ENCODE measurements at places on chromosomes 4 and X. TPM values are rescaled to one million over a fixed set of nuclear protein-coding genes. Genes with fewer than 3 reads are reported as not detected.
A peak's percentile ranks its signal among the peaks of the same experiment; 100 is the strongest.

DNA sequence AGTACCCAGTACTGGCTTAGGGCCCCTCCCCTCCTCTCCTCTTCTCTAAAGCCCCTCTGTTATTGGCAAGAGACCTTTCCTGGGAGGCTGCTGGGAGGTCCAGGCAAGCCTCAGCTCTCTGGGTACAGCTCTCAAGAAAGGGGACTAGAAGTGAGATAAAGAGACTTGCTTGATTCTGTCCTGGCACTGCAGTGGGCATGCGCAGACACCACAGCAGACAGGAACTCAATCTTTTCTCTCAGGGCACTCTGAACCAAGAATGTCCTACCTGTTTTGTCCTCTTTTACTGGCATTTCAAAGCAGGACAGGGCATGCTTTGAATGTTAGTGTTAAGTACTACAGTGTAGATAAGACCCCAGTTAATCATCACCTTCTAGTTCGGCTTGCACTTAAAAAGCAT, 74.9 kb downstream of the NYX start:
- H3K27ac ChIP-seq: no peak overlapping the region
- peaks cover 2% of the 10 kb centered on the region for H3K4me1 ChIP-seq
- no peaks in the 10 kb centered on the region for H3K36me3 ChIP-seq
- DNase-seq: no peak
- no peaks in the 10 kb centered on the region for H3K27me3 ChIP-seq
- H3K4me3 ChIP-seq: no peak overlapping the region

GRCh38 chrX:70445951-70446350, 1.3 kb downstream of the DLG3 start:
- no peak for DNase-seq
- H3K27ac ChIP-seq: no peak overlapping the region
- H3K27me3 ChIP-seq: peaks cover 17% of the 10 kb centered on the region
- no peaks in the 10 kb centered on the region for H3K36me3 ChIP-seq

DNA sequence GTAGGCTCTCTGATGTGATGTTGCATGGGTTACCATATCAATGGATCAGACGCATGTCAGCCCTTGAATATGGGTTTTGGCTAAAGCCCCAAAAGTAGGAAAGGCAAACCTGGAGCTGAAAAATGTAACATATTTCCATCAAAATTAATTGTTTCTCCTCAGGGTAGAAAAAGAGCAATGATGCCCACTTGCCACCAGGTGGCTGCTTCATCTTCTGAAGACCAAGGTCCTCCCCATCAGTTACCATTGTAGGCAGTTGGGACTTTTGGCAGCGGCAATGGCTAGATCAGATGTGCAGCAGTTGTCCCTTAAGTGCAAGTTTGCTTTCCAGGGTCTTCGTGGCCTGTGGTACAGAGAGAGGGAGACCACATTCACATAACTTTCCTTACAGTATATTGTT, 118.2 kb downstream of the NAF1 start:
- no peak overlapping the region for H3K27ac ChIP-seq
- DNase-seq: no peak
- no peaks in the 10 kb centered on the region for H3K4me1 ChIP-seq
- no peaks in the 10 kb centered on the region for H3K36me3 ChIP-seq
- no peak overlapping the region for H3K4me3 ChIP-seq
- H3K27me3 ChIP-seq: no peaks in the 10 kb centered on the region

GRCh38 chrX:40120838-40121580, 23.3 kb upstream of the BCOR start:
- no peak overlapping the region for H3K27ac ChIP-seq
- no peak overlapping the region for H3K4me3 ChIP-seq
- no peaks in the 10 kb centered on the region for H3K27me3 ChIP-seq
- no peaks in the 10 kb centered on the region for H3K4me1 ChIP-seq
- DNase-seq: no peak

The DMP1 gene
- total RNA-seq: not detected

- H3K27ac ChIP-seq: peak overlapping the region; percentile 86
- peaks cover 8% of the 10 kb centered on the region for H3K4me1 ChIP-seq
- DNase-seq: no peak
- peak overlapping the region; percentile 73 for H3K4me3 ChIP-seq
- H3K36me3 ChIP-seq: no peaks in the 10 kb centered on the region
Measured at GRCh38 chrX:149505671-149506070, 565 bp upstream of the IDS start.

- no peaks in the 10 kb centered on the region for H3K27me3 ChIP-seq
- no peak for DNase-seq
- H3K4me1 ChIP-seq: peaks cover 11% of the 10 kb centered on the region
- peak overlapping the region; percentile 7 for H3K27ac ChIP-seq
Measured at GRCh38 chr4:123806056-123806455, 409.5 kb downstream of the SPRY1 start.

The MID1IP1 gene
- total RNA-seq: 121 TPM

DNA sequence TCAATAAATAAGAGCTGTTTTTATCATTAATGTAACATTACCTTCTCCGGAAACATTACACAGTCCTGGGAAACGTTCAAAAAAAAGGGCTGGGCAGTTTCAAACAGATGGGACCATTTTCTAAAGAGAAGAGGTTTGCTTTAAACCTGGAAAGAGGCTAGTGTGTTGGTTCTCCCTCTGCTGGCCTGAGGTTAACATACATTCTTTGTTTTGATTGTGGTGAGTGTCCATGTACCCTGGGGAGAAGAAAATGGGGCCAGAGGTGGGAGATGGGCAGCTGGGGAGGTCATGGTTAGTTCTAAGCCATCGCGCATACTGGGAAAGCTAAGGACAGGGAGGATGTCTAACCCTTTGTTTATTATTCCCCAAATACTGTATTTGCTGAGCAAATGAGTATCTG, 194.7 kb downstream of the CPEB2 start:
- H3K4me3 ChIP-seq: no peak overlapping the region
- H3K4me1 ChIP-seq: no peaks in the 10 kb centered on the region
- no peaks in the 10 kb centered on the region for H3K27me3 ChIP-seq
- no peak for DNase-seq
- H3K36me3 ChIP-seq: no peaks in the 10 kb centered on the region

- no peak overlapping the region for H3K4me3 ChIP-seq
- no peak for DNase-seq
- H3K36me3 ChIP-seq: no peaks in the 10 kb centered on the region
- H3K27me3 ChIP-seq: no peaks in the 10 kb centered on the region
Measured at GRCh38 chr4:160372390-160372789, 1269.5 kb downstream of the RAPGEF2 start.

The SSX3 gene
- not detected for total RNA-seq

- H3K4me1 ChIP-seq: no peaks in the 10 kb centered on the region
- H3K36me3 ChIP-seq: no peaks in the 10 kb centered on the region
- no peak for DNase-seq
Measured at GRCh38 chr4:81421346-81422218, 50.1 kb downstream of the RASGEF1B start.

DNA sequence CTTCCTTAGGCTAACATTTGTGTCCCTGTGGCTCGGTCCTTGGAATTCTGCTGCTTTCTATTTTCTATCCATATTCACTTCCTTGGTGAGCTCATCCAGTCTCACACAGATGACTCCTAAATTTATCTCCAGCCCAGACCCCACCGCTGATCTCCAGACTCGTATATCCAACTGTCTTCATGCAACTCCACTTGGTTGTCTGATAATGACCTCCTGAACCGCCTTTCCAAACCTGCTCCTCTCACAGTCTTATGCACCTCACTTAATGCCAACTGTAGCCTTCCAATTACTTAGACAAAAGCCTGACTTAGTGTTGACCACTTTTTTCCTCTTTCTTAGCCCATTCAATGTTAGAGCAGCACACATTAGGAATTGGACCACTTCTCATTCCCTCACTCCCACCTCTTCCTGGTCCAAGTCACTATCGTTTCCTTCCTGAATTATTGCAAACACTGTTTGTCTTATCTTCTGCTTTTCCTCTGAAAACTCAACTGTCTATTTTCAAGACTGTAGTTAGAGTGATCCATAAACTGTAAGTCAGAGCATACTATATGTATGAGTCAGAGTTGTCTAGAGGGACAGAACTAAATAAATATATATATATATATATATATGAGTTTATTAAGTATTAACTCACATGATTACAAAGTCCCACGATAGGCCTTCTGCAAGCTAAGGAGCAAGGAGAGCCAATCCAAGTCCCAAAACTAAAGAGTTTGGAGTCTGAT, 292.5 kb downstream of the UNC5C start:
- no peak overlapping the region for H3K27ac ChIP-seq
- no peak overlapping the region for H3K4me3 ChIP-seq
- no peak for DNase-seq
- no peaks in the 10 kb centered on the region for H3K36me3 ChIP-seq
- no peaks in the 10 kb centered on the region for H3K4me1 ChIP-seq
- H3K27me3 ChIP-seq: no peaks in the 10 kb centered on the region

The ZFP42 gene
- not detected for total RNA-seq

DNA sequence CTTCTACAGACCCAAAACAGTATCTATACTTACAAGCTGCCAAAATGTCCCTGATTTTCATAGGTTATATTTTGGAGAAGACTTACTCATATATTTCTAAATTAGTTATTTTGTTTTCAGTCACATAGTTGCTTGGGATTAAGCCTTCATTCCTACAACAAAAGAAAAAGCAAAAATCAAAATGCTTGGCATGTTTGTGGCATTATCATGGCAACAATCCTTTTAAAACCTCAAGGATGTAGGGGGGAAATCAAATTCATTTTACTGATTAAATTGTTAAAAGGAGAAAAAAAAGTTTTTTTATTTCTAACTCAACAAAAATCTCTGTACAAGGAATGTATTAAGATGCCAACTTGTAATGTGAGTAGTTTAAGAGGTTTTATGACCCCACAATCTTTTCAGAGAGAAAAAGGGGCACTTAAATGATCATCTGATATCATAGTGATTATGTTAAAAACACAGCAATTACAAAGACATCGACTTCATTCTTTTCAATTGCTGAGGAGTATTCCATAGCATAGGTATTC, 23.5 kb downstream of the TXK start:
- no peak for DNase-seq
- H3K4me1 ChIP-seq: no peaks in the 10 kb centered on the region
- H3K4me3 ChIP-seq: no peak overlapping the region
- H3K27ac ChIP-seq: no peak overlapping the region
- no peaks in the 10 kb centered on the region for H3K36me3 ChIP-seq

- no peaks in the 10 kb centered on the region for H3K4me1 ChIP-seq
- H3K4me3 ChIP-seq: no peak overlapping the region
- H3K27me3 ChIP-seq: no peaks in the 10 kb centered on the region
Measured at GRCh38 chr4:174935607-174936006, 17.4 kb downstream of the ADAM29 start.

The ADRA2C gene
- 2.5 TPM for total RNA-seq

- no peak for DNase-seq
- H3K27me3 ChIP-seq: no peaks in the 10 kb centered on the region
- no peaks in the 10 kb centered on the region for H3K36me3 ChIP-seq
- no peak overlapping the region for H3K4me3 ChIP-seq
- peak overlapping the region; percentile 61 for H3K27ac ChIP-seq
Measured at GRCh38 chrX:65696613-65697012, 29.2 kb downstream of the MSN start.

GRCh38 chrX:22739276-22739675, 260.5 kb upstream of the DDX53 start:
- H3K4me3 ChIP-seq: no peak overlapping the region
- no peak for DNase-seq
- no peaks in the 10 kb centered on the region for H3K27me3 ChIP-seq

The NIPAL1 gene
- total RNA-seq: 0.15 TPM

- no peaks in the 10 kb centered on the region for H3K36me3 ChIP-seq
- no peak overlapping the region for H3K4me3 ChIP-seq
- H3K27ac ChIP-seq: no peak overlapping the region
- H3K27me3 ChIP-seq: no peaks in the 10 kb centered on the region
Measured at GRCh38 chr4:186702297-186702696, 21.4 kb downstream of the FAT1 start.

The KIT gene
- 0.62 TPM for total RNA-seq

The TEX13B gene
- total RNA-seq: not detected

DNA sequence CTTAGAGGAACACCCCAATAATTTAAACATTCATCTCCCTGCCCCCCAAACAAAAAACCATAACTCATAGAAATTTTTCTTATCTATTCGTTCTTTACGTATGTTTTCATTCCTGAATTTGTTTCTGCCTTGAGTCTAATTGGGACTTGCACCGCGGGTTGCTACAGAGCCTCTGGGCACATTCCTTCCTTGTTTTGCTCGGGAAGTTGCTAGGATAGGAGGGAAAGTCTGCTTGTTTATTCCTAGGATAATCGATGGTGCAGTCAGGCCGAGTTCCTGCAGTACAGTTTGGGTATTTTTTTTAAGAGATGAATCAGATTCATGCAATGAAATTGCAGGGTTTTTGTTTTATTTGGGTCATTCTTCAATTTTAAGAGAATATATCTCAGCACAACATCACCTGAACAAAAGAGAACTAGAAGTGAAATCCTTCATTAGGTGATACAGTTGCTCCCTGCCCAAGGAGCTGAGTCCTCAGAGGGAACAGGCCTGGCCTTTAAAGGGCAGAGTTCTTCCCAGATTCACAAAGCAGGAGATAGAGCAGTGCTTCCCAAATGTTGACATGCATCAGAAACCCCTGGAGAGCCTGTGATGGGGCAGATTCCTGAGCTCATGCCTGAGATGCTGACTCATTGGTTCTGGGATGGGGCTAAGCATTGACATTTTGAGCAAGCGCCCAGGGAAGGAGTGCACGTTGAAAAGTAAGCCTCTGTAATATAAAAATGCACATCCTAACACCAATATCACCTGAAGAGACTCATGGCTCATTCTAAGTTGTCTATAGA, 114.9 kb upstream of the FAM9B start:
- DNase-seq: peak; percentile 15
- H3K4me1 ChIP-seq: no peaks in the 10 kb centered on the region

DNA sequence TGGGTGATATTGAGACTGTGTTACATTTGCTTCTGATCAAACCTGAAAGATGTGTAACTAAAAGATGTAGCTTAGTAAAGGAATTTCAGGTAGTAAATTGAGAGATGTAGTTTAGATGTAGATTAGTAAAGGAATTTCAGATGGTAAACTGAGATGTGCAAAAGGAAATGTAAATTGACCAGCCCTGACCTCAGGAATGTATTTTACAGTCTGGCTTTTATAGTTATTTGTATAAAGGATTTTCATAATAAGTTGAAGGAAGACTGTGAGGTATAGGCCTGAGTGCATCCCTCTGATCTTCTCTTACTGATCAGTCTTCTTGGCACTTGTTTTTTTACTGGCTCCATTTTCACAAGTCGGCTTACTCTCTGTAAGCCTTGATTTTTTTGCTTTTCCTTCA, 3.2 kb downstream of the KLHL2 start:
- DNase-seq: no peak
- H3K27ac ChIP-seq: no peak overlapping the region
- H3K4me1 ChIP-seq: peaks cover 8% of the 10 kb centered on the region
- H3K4me3 ChIP-seq: no peak overlapping the region

All from gastrocnemius medialis (tissue), 4 donors.